HepG2 (cell line): ENCODE measurements at places on chromosomes 4 and X. TPM values are rescaled to one million over a fixed set of nuclear protein-coding genes. Genes with fewer than 3 reads are reported as not detected.
A peak's percentile ranks its signal among the peaks of the same experiment; 100 is the strongest.

- DNase-seq, result no peak
Observed at GRCh38 chrX:37812110-37812509, 32.3 kb downstream of the CYBB start.

- DNase-seq, result no peak
Observed at GRCh38 chr4:76954489-76954888, 4.9 kb downstream of the SEPTIN11 start.

DNA sequence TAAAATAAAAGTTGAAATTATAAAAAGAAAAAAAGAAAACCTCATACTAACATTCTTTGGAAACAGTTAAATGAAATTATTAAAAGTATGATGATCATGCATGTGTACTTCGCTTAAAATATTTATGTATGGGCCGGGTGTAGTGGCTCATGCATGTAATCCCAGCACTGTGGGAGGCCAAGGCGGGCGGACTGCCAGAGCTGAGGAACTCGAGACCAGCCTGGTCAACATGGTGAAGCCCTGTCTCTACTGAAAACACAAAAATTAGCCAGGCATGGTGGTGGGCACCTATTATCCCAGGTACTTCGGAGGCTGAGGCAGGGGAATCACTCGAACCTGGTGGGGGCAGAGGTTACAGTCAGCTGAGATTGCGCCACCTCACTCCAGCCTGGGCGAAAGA is 952.2 kb upstream of the FTHL17 start:
- no peak for DNase-seq

The UGT2B15 gene
- polyA plus RNA-seq, result 0.07 and 0.11 TPM in 2 replicates

- no peak for DNase-seq
Observed at GRCh38 chr4:147195386-147195785, 249.7 kb upstream of the TTC29 start.

GRCh38 chrX:137926090-137926489 is 360.2 kb downstream of the ZIC3 start:
- no peak for DNase-seq

- DNase-seq, result peak; percentile 11
Observed at GRCh38 chrX:8738588-8739189, 6.8 kb upstream of the ANOS1 start.

The ARMCX1 gene
- polyA plus RNA-seq, result not detected in 2 replicates

The CXCL1 gene
- polyA plus RNA-seq, result not detected in 2 replicates

DNA sequence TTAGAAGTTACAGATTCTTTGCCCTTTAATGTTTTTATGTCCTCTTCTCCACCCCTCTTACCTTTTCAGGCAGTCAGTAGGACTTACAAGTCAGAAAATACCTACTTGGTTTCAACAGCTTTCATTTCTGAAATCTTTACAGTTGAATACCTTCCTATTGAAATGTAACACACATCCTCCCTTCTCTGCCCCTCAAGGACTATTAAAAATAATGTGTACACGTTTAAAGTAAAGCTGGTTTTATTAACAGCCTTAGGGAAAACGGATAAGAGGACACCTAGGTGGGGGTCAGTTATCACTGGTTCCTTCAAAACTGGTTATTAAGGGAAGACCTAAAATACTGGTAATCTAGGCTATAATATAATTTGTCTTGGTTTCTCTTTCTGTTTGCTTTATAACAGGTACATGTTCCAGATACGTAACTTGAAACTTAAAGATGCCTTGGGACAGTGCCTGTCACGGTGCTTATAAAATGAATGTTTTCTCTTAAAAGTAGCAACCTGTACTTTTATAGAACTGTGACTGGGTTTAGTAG is 1.8 kb downstream of the CCSER1 start:
- DNase-seq, result no peak

DNA sequence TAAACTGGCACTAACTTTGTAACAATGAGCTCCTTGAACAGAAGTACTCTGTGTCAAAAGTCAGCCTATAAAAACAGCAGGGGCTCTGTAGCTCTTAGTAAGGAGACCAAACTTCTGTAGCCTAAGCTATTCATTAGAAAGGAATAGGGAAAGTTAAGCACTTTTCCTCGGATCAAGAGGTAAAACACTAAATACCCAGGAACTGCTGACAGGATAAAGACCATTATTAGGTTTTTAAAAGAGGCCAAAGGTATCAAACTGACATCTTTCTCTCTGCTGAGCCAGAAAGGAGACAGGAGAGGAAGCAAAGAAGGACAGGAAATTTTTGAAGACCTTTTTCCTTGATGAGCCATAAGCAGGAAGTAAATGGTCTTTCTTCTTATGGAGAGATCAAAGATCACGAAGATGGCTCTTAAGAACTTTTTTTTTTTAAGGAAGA is 31.9 kb downstream of the ANAPC10 start:
- DNase-seq, result no peak

- DNase-seq, result peak; percentile 36
Observed at GRCh38 chrX:69562904-69563578, 52.9 kb upstream of the EDA start.

GRCh38 chrX:70613295-70613694 is 168.7 kb downstream of the DLG3 start:
- DNase-seq, result no peak

GRCh38 chrX:52979993-52980392 is 21.7 kb upstream of the FAM156A start:
- peak; percentile 88 for DNase-seq

DNA sequence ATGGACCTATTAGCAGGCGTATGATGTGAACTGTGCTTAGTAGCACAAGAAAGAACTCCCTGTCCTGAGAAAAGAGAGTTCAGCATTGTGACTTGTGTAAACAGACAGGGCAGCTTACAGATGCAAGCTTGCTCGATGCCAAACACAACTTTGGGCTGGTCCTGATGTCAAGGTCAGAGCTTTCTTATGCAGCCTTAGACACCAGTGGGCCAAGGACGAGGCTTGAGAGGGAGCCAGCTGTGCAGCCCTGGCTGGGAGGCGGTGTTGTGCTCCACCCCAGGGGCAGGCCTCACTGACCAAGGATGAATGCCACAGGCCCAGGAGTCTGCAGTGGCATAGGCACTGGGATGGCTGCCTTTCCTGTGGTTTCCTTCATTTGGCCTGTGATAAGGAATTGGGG is 35.4 kb downstream of the JADE1 start:
- DNase-seq, result peak; percentile 33

DNA sequence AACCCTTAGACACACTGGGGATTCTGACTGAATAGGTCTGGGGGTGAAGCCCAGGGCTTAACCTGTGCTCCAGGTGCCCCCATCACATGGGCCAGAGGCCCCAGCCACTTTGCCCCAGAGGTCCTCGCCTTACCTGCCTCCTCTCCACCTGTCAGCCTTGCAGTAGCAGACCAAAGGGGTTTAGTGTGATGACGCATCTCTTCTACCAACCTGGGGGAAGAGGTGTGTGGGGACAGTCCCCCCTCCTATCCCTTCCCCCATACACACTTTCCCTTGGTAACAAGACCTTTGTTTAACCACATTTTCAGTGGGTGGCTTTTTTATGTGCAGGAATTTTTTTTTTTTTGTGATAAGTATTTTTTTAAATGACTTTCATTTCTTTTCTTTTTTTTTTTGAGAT is 6.3 kb downstream of the CLCN4 start:
- DNase-seq, result no peak

The NLGN3 gene
- polyA plus RNA-seq, result 0.16 and 0.29 TPM in 2 replicates

The CLDN22 gene
- polyA plus RNA-seq, result 0.07 TPM in 1 of 2 replicates, not detected in the other

DNA sequence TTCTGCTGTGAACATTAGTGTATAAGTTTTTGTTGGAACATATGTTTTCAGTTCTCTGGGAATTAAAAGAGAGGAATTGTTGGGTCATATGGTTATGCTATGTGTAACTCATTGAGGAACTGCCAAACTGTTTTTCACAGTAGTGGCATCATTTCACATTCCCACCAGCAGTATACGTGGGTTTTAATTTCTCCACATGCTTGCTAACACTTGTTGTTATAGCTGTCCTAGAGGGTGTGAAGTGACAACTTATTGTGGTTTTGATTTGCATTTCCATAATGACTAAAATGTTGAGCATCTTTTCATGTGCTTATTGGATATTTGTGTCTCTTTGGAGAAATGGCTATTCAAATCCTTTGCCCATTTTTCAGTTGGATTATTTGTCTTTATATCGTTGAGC is 13.7 kb downstream of the APELA start:
- no peak for DNase-seq

The UGT2B17 gene
- not detected in 2 replicates for polyA plus RNA-seq

DNA sequence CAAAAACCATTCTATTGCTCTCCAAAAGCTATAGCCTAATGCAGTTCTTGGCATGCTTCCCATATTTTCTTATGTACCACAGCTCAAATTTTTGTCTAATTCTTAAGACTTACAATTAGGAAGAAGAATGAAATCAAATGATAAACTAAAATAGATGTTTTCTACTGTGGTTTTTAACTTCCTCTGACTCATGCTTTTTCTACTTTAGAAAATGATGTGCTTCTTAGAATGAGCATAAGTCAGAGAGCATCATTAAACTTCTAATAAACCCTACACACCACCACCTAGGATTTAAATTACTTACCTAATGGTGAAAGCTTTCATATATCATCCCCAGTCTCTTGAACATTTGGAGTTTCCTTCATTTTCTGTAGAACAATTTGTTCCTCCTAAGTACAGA is 217.0 kb upstream of the NDST3 start:
- no peak for DNase-seq

- no peak for DNase-seq
Observed at GRCh38 chr4:82493721-82494425, 63.5 kb downstream of the ENOPH1 start.

DNA sequence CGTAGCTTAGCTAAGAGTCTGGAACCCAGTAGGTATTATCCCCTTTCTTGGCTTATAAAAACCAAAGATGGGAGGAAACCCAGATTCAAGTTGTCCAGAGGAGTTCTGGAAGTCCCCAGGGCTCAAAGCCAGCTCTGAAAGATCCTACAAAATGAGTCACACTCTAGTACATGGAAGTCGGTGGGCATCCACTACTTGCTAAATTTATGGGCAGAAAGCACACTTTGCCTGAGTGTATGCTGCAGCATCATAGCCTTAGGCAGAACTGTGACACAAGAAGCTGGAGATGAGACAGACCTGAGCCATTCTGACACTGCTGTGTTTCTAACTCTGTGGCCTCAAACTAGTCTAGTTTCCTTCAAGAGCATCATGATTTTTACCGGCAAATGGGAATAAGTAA is 429.3 kb downstream of the AFF2 start:
- DNase-seq, result no peak

DNA sequence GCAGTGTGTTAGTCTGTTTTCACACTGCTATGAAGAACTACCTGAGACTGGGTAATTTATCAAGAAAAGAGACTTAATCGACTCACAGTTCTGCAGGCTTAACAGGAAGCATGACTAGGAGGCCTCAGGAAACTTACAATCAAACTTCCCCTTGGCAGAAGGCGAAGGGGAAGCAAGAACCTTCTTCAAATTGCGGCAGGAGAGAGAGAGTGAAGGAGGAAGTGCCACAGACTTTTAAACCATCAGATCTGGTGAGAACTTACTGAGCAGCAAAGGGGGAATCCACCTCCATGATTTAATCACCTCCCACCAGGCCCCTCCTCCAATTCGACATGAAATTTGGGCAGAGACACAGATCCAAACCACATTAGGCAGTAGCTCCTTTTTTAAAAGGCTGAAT is 59.2 kb upstream of the LEF1 start:
- no peak for DNase-seq

The SPANXD gene
- polyA plus RNA-seq, result not detected in 2 replicates

GRCh38 chr4:5753766-5754528 is 42.9 kb downstream of the EVC start:
- DNase-seq, result no peak

- DNase-seq, result no peak
Observed at GRCh38 chr4:7860600-7861163, 79.0 kb downstream of the AFAP1 start.

DNA sequence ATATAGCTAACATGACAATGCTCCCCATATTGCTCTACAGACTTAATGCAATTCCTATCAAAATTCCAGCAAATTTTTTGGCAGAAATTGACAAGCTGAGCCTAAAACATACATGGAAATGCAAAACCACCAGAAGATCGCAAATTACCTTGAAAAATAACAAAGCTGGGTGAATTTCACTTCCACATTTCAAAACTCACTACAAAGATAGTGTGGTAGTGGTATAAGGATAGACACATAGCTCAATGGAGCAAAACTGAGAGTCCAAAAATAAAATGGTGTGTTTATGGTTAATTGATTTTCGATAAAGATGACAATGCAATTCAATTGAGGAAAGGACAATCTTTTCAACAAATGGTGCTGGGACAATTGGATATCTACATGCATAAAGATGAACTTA is 65.8 kb downstream of the SLC9A7 start:
- DNase-seq, result no peak

- DNase-seq, result no peak
Observed at GRCh38 chr4:113410686-113411085, 350.9 kb downstream of the CAMK2D start.

The AGTR2 gene
- not detected in 2 replicates for polyA plus RNA-seq

DNA sequence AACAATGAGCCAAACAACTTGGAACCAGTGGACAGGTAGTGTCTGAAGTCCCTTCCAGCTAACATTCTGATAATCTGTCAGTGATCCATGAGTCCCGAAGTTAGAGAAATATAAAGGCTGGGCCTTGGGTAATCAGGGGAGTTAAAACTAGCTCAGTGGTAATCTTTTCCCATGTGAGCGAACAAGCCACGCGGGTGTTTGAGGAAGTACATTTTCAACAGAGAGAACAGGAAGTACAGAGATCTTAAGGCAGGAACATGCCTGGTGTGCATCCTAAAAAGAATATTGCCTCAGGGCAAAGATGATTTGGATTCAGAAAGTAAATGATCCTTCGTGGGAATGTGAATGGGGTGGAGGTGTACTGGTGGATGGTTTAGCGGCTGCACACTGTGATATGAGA is 42.9 kb downstream of the FNIP2 start:
- DNase-seq, result no peak

DNA sequence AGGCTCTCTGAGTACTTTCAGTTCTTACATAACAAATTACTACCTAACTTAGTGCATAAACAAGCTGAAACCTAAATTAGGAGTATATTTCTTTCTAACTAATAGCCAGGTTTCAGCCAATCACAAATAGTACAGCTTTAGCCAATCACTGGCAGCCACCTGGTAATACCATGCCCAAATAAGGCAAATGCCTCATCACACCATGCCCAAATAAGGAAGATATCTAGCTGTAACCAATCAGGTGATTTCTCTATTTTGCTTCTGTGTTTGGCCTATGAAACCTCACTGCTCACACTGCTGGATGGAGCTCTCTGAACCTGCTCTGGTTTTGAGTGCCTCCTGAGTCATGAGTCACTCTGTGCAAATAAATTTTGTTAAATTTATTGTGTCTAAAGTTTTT is 113.5 kb downstream of the DDIT4L start:
- no peak for DNase-seq

- no peak for DNase-seq
Observed at GRCh38 chr4:11628093-11628725, 199.5 kb upstream of the HS3ST1 start.

The RTL3 gene
- polyA plus RNA-seq, result not detected in 2 replicates

DNA sequence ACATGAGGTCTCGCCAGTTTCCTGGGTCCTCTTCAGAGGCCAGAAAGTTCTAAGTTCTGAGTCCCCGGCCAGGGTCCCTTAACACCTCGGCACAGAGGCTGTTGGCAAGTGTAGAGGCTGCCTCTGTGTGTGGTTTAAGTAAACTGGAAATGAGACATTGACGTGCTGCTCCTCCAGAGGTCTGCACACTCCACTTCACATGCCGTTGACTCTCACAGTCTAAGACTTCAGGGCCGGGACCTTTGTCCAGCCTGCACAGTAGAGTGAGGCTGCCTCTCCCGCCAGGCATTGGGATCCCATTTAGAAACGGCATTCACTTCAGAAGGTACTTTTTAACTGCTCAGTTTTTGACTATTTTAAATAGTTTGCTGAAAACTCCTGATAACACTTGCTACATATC is 10.6 kb upstream of the TADA2B start:
- no peak for DNase-seq

- no peak for DNase-seq
Observed at GRCh38 chr4:10495651-10496050, 38.4 kb upstream of the ZNF518B start.
